ENCODE measurements at places on chromosomes 5 and 9.

- no peak for DNase-seq
These were observed 203.1 kb upstream of the PIK3R1 start for GRCh38 chr5:68012429-68012828.

DNA sequence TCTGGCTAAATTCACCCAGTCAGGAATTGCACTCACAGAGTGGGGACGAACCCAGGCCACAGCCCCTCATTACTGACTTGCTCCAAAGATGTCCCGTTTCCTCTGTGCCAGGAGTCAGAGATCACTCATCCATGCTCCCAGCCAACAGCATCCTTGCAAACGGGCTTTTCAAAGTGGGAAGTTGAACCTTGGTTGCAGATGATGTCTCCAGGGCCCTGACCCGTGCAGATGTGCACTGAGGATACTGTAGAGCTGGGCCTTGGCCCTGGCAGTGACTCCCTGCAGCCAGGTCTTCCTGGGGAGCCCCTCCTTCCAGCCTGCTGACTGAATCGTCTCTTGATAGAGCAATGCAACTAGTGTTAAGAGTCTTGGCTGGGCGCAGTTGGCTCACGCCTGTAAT is 22.3 kb downstream of the TCF7 start:
- DNase-seq = no peak

DNA sequence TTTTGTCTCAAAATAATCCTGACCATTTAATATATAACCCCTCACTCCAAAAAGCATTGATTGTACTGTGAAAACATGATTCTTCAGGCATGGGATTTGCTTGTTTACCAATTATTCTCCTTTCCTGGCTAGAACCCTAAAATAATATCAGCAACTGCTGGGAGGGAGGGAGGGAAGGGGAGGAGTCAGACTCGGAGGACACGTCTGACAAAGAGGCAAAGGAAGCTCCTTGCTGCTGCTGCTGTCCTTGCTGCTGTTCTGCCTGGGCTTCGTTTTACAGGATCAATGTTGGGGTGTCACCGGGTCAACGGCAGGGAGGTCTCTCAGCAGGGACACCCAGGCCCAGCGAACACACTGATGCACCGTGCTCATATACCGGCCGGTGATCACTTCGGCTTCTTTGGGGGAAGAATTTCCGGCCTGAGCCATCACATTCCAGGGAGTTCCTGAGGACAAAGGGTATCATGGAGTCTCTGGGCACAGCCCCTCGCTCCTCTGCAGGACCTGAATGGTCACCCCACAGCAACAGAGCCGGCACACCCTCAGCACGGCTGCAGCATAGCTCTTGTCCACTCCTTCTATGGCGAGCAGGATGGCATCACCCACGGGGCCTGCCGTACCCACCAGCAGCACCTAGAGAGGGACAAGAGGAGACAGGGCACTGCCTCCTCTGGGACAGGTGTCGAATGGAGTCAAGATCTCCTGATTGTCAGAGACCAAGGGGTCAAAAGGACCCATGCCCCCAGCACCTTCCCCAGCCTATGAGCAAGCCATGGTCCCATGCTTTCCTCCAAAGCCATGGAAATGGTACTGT is 27.9 kb downstream of the MED10 start:
- DNase-seq = no peak

DNA sequence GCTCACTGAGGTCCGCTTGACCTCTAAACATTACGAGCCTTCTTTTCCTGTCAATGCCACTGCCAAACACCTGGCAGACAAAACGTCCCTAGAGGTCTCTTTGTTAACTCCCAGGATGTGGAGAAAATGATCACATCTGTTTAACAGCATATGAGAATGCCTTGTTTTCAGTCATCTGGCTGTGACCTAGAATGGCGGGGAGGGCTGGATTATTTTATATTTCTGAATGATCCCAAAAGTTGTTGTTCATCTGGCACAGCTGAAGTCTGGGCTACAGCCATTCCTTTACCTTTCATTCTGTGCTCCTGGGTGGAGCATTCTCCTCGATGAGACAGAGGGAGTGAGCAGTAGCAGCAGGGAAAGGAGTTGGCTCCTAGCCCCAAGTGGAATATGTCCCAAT is 138.2 kb downstream of the PRDM6 start:
- DNase-seq = no peak

DNA sequence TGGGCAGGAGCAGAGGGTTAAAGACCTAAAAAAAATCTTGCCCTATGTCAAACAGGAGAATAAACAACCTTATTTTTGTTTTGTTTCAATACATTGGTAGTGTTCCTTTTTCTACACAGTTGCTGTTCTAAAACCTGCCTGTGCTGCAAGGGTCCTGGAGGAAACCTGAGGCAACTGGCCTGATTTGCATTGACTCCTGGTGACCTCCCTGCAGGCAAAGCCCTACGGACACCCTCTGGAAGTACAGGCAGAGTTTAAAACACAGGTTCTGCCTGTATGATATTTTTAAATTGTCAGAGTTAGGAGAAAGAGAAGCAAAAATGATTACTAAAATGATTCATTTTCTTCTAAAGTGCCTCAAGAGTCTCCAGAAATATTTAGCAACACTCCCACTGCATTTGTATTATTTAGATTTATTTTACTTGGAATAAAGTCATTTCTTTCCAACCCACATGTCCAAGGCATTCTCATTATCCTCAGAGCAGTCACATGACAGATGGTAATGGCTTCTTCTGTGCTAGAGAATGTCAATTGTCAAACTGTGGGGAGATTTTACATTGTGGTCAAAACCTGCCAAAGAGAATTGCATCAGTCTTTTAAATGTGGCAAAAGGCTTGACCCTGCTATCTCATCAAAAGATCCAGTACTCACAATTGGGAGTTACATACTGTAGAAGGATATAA is 559.6 kb downstream of the CETN3 start:
- no peak for DNase-seq
